ENCODE measurements at places on chromosomes 2 and 18. TPM values are rescaled to one million over a fixed set of nuclear protein-coding genes. Genes with fewer than 3 reads are reported as not detected.

GRCh38 chr2:98731041-98731893 lies at the start of gene MGAT4A:
TSS of gene MGAT4A (minus strand) at chr2:98731132. CDS start at chr2:98726332, 4,800 bp downstream.
- H3K27me3 ChIP-seq: no peaks in the 10 kb centered on the region
- DNase-seq: peak; percentile 73
- H3K4me1 ChIP-seq: peaks cover 36% of the 10 kb centered on the region
- no peaks in the 10 kb centered on the region for H3K36me3 ChIP-seq
- peak within 1 kb of the TSS; percentile 91 for H3K27ac ChIP-seq

GRCh38 chr2:41431756-41432155 lies 616.1 kb upstream of the PKDCC start:
- H3K4me3 ChIP-seq: no peak overlapping the region
- H3K4me1 ChIP-seq: no peaks in the 10 kb centered on the region
- H3K27me3 ChIP-seq: no peaks in the 10 kb centered on the region
- no peak overlapping the region for H3K27ac ChIP-seq
- DNase-seq: no peak

- no peaks in the 10 kb centered on the region for H3K27me3 ChIP-seq
- H3K36me3 ChIP-seq: no peaks in the 10 kb centered on the region
- no peak overlapping the region for H3K27ac ChIP-seq
- H3K4me3 ChIP-seq: no peak overlapping the region
Measured at GRCh38 chr2:144445196-144445595, 74.7 kb downstream of the ZEB2 start.

- H3K4me3 ChIP-seq: no peak overlapping the region
- H3K4me1 ChIP-seq: no peaks in the 10 kb centered on the region
- no peak overlapping the region for H3K27ac ChIP-seq
- H3K27me3 ChIP-seq: no peaks in the 10 kb centered on the region
Measured at GRCh38 chr2:145638675-145639074, 1118.8 kb upstream of the ZEB2 start.

- no peak overlapping the region for H3K27ac ChIP-seq
- no peak overlapping the region for H3K4me3 ChIP-seq
- H3K4me1 ChIP-seq: peaks cover 4% of the 10 kb centered on the region
Measured at GRCh38 chr2:158904627-158905177, 63.7 kb upstream of the TANC1 start.

GRCh38 chr2:136131484-136131960 lies 13.6 kb upstream of the CXCR4 start:
- no peaks in the 10 kb centered on the region for H3K4me1 ChIP-seq
- no peaks in the 10 kb centered on the region for H3K27me3 ChIP-seq
- H3K27ac ChIP-seq: no peak overlapping the region
- H3K36me3 ChIP-seq: no peaks in the 10 kb centered on the region
- no peak for DNase-seq

GRCh38 chr2:63926815-63927214 lies 85.1 kb downstream of the UGP2 start:
- H3K27me3 ChIP-seq: no peaks in the 10 kb centered on the region
- no peak for DNase-seq
- H3K4me3 ChIP-seq: no peak overlapping the region
- H3K27ac ChIP-seq: no peak overlapping the region

DNA sequence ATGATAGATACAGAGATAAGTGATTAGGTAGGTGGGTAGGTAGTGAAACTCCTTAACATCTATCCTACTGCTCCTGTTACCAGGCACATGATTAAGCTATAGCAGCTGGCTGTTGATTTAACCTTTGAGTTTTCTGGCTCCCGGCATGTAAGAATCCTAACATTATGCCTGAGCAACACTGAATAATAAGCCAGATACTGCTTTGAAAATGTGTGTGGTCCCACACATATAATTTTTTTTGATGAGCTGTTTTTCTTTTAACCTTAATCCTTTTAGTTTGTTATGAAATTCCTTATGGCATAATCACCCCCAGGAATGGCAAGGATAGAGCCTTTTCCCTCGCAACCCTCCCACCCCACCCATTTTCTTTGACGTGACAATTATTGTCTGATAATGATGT lies 104.2 kb upstream of the NEUROD1 start:
- no peak for DNase-seq
- no peaks in the 10 kb centered on the region for H3K27me3 ChIP-seq
- no peaks in the 10 kb centered on the region for H3K4me1 ChIP-seq
- H3K27ac ChIP-seq: no peak overlapping the region
- no peaks in the 10 kb centered on the region for H3K36me3 ChIP-seq
- no peak overlapping the region for H3K4me3 ChIP-seq

GRCh38 chr2:57877811-57878170 lies 168.8 kb upstream of the VRK2 start:
- no peaks in the 10 kb centered on the region for H3K27me3 ChIP-seq
- H3K36me3 ChIP-seq: no peaks in the 10 kb centered on the region

- DNase-seq: no peak
- no peak overlapping the region for H3K4me3 ChIP-seq
- H3K4me1 ChIP-seq: no peaks in the 10 kb centered on the region
- H3K27me3 ChIP-seq: no peaks in the 10 kb centered on the region
- no peaks in the 10 kb centered on the region for H3K36me3 ChIP-seq
- H3K27ac ChIP-seq: no peak overlapping the region
Measured at GRCh38 chr2:12051831-12052230, 305.4 kb downstream of the LPIN1 start.

- H3K27ac ChIP-seq: no peak overlapping the region
- H3K4me1 ChIP-seq: no peaks in the 10 kb centered on the region
- DNase-seq: no peak
- no peaks in the 10 kb centered on the region for H3K36me3 ChIP-seq
- no peaks in the 10 kb centered on the region for H3K27me3 ChIP-seq
- no peak overlapping the region for H3K4me3 ChIP-seq
Measured at GRCh38 chr2:55985406-55985805, 61.8 kb upstream of the EFEMP1 start.

GRCh38 chr2:236545814-236546480 lies 23.7 kb upstream of the ACKR3 start:
- no peak for DNase-seq
- H3K36me3 ChIP-seq: no peaks in the 10 kb centered on the region
- no peak overlapping the region for H3K27ac ChIP-seq
- no peaks in the 10 kb centered on the region for H3K4me1 ChIP-seq

GRCh38 chr2:145909766-145910165 lies 1389.8 kb upstream of the ZEB2 start:
- H3K27me3 ChIP-seq: no peaks in the 10 kb centered on the region
- no peaks in the 10 kb centered on the region for H3K36me3 ChIP-seq
- H3K4me3 ChIP-seq: no peak overlapping the region

DNA sequence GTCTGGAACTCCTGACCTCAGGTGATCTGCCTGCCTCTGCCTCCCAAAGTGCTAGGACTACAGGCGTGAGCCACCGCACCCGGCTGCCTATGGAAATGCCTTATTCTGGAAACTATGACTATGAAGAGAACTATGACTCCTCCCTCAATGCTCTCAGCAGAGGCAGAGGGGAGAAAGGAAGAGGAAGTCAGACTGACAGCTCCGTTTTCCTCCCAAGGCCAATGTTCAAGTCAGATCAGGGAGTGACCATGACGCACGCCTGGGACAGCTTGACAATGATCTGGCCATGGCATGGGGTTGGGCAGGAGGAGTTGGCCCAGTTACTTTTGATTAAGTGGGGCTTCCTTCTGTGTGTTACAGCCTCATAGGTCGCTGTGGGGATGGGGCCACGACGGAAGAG lies 44.3 kb upstream of the MRPL33 start:
- no peaks in the 10 kb centered on the region for H3K27me3 ChIP-seq
- no peak for DNase-seq
- no peaks in the 10 kb centered on the region for H3K36me3 ChIP-seq
- H3K27ac ChIP-seq: no peak overlapping the region
- no peaks in the 10 kb centered on the region for H3K4me1 ChIP-seq
- no peak overlapping the region for H3K4me3 ChIP-seq

GRCh38 chr2:4047961-4048891 lies 344.9 kb downstream of the DCDC2C start:
- DNase-seq: no peak
- H3K27me3 ChIP-seq: no peaks in the 10 kb centered on the region
- no peaks in the 10 kb centered on the region for H3K4me1 ChIP-seq
- H3K4me3 ChIP-seq: no peak overlapping the region

DNA sequence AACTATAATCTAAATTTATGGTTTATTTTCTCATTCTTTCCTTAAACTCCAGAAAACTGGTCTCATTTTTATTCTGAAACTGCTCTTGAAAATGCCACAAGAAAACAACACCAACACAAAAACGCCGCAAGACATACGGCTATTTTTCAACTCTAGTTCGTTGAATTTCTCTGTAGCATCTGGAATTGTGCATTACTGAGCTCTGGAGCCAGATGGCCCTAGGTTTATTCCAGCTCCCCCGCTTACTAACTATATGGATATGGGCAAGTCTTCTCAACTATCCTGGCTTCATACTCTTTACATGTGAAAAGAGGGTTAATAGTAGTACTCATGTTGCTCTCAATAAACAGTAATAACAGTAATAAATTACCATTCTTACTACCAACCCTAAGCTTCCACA lies 19.9 kb downstream of the FAM98A start:
- H3K36me3 ChIP-seq: peaks cover 9% of the 10 kb centered on the region
- no peak overlapping the region for H3K4me3 ChIP-seq
- no peak overlapping the region for H3K27ac ChIP-seq
- no peaks in the 10 kb centered on the region for H3K4me1 ChIP-seq
- no peak for DNase-seq

- no peak overlapping the region for H3K27ac ChIP-seq
- H3K4me1 ChIP-seq: no peaks in the 10 kb centered on the region
- H3K27me3 ChIP-seq: no peaks in the 10 kb centered on the region
- no peak for DNase-seq
- H3K4me3 ChIP-seq: no peak overlapping the region
Measured at GRCh38 chr2:102672107-102672776, 52.9 kb downstream of the SLC9A2 start.

DNA sequence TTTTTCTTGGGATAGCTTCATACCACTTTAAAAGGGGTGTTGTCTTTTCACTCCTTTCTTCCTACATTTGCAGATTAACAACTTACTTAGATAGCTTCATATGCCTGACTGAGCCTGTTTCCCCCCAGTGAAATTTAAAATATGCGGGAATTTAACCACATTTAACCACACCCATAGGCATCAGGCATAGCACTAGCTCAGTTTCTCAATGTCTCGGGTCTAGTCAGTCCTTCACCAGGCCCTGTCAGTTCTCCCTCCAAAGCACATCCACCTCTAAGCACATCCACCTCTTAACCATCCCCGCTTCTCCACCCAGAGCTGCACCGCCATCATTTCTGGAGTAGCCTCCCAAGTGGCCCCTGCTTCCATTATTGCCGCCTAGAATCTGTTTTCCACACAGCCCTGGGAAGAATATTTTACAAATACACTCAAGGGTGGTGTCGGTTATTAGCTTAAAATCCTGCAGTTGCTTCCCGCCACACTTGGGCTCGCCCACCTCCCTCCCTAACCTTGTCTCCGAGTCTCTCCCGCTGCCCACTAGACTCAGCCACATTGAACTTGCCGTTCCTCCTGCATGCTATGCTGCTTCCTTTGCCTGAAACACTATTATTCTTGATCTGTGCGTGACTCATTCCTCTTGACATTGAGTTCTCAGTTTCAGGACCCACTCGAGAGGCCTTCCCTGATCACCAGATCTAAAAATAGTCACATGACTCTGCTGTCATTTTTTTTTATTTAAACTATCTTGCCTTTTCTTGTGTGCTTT lies 68.3 kb downstream of the SPTBN1 start:
- peaks cover 37% of the 10 kb centered on the region for H3K36me3 ChIP-seq
- H3K4me3 ChIP-seq: no peak overlapping the region
- peak overlapping the region; percentile 74 for H3K27ac ChIP-seq
- no peaks in the 10 kb centered on the region for H3K27me3 ChIP-seq

GRCh38 chr2:7427293-7428060 lies 510.3 kb downstream of the RNF144A start:
- H3K36me3 ChIP-seq: no peaks in the 10 kb centered on the region
- no peaks in the 10 kb centered on the region for H3K27me3 ChIP-seq
- DNase-seq: no peak
- no peaks in the 10 kb centered on the region for H3K4me1 ChIP-seq
- H3K27ac ChIP-seq: no peak overlapping the region

DNA sequence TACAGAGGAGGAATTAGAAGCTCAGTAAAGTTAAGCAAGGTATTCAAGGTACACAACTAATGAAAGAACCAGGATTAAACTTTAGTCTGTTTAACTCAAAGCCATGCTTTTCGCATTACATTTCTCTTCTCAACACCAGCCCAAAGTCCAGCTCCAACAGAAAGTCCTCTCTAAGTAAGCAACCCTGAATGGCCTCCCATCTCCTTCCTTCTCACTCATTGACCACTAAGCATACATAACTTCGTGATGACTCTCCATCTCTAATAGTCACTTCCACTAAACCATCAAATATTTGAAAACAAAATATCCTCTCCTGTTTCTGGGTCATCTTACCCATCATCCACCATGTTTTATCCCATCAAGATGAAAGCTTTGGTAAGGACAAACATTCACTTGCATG lies 219.8 kb downstream of the RAD51AP2 start:
- no peaks in the 10 kb centered on the region for H3K36me3 ChIP-seq
- H3K4me3 ChIP-seq: no peak overlapping the region
- H3K27me3 ChIP-seq: no peaks in the 10 kb centered on the region
- no peak overlapping the region for H3K27ac ChIP-seq
- H3K4me1 ChIP-seq: no peaks in the 10 kb centered on the region
- no peak for DNase-seq

DNA sequence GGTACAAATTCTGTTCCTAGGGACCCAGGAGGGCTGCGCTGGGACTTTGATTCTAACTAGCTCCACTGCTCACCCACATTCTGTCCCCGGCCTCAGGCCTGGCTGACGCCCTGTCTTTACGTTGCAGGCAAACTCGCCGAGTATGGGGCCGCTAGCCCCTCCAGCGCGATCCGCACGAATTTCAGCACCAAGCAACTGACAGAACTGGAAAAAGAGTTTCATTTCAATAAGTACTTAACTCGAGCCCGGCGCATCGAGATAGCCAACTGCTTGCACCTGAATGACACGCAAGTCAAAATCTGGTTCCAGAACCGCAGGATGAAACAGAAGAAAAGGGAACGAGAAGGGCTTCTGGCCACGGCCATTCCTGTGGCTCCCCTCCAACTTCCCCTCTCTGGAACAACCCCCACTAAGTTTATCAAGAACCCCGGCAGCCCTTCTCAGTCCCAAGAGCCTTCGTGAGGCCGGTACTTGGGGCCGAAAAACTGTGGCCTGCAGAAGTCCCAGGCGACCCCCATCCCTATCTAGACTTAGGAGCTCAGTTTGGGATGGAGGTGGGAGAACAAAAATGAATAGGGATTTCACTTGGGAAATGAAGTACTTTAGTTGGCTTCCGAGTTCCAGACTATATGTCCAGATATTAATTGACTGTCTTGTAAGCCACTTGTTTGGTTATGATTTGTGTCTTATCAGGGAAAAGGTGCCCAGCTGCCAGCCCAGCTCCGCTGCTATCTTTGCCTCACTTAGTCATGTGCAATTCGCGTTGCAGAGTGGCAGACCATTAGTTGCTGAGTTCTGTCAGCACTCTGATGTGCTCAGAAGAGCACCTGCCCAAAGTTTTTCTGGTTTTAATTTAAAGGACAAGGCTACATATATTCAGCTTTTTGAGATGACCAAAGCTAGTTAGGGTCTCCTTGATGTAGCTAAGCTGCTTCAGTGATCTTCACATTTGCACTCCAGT lies 1.5 kb downstream of the HOXD1 start:
- peaks cover 46% of the 10 kb centered on the region for H3K27me3 ChIP-seq
- no peaks in the 10 kb centered on the region for H3K36me3 ChIP-seq
- H3K4me1 ChIP-seq: no peaks in the 10 kb centered on the region
- DNase-seq: no peak

NDUFB3 gene
- total RNA-seq: 152 TPM

DNAH7 gene
- 0.16 TPM for total RNA-seq

MTCL1 gene
- total RNA-seq: 7.2 TPM

EVX2 gene
- total RNA-seq: not detected

IL1A gene
- total RNA-seq: not detected

RASGRP3 gene
- 56.3 TPM for total RNA-seq

ERFE gene
- 0.33 TPM for total RNA-seq

CCBE1 gene
- 0.44 TPM for total RNA-seq

ETAA1 gene
- 7.0 TPM for total RNA-seq

RBM44 gene
- total RNA-seq: 0.55 TPM
